SJSA1 (cell line): ENCODE measurements at places on chromosomes 1 and 21. TPM values are rescaled to one million over a fixed set of nuclear protein-coding genes. Genes with fewer than 3 reads are reported as not detected.

- peaks cover 5% of the 10 kb centered on the region; the same call in 1 of the 2 replicates for H3K27me3 ChIP-seq
- DNase-seq, result no peak
- no peaks in the 10 kb centered on the region for H3K36me3 ChIP-seq
- no peaks in the 10 kb centered on the region for H3K4me1 ChIP-seq
- H3K27ac ChIP-seq, result no peak overlapping the region
- no peak overlapping the region for H3K4me3 ChIP-seq
These were observed 2.3 kb downstream of the CD53 start for GRCh38 chr1:110875216-110875731.

DNA sequence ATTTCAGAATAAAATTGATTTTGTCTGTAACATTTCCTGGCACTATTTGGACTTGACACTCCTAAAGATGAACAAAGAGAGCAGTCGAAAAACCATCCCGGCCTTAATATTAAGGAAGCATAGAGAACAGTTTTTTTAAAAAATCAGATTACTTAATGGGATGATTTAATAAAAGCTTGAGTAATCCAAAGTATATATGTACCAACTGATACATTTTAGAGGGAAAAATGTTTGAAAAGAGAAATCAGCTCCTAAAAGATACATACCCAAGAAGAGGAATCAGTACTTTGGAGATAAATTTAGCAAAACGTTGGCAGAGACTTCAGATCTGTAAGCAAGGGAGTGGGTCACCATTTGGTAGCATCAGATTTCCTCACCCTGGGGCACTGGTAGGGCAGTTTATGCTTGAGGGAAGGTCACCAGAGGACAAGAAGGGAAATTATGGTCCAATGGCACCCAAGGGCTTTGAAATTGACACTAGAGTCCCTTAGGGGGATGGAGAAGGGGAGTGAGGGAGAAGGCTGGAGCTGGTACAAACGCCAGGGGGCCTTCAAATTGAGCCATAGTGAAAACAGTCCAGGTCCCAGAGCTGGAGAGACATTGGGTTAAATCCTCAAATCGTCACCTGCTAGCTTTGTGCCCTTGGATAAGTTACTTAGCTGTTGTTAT is 5.9 kb downstream of the SLAMF7 start:
- H3K27ac ChIP-seq, result no peak overlapping the region
- no peak overlapping the region for H3K4me3 ChIP-seq
- no peaks in the 10 kb centered on the region for H3K36me3 ChIP-seq
- DNase-seq, result no peak
- peaks cover 9% of the 10 kb centered on the region; the same call in 1 of the 2 replicates for H3K27me3 ChIP-seq
- H3K4me1 ChIP-seq, result no peaks in the 10 kb centered on the region

DNA sequence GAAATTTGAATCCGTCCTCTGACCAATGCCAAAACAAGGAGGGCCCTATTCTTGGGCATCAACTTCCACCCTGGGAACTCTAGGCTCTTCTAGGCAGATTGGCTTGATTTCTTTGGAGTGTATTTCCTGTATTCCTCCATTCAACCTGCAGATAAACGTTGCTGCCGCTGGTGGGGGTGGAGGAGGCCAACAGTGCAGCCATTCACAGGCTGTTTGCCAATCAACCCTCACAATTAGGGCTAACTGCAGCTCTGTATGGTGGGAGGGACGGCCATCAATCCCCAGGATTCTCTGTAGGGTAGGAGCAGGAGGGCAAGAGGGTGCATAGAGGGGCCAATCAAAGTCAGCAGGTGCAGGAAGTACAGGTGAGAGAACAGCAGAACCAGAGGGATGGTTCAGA is 273.1 kb upstream of the PROX1 start:
- H3K4me1 ChIP-seq, result no peaks in the 10 kb centered on the region
- H3K36me3 ChIP-seq, result no peaks in the 10 kb centered on the region
- no peak for DNase-seq
- H3K4me3 ChIP-seq, result no peak overlapping the region

DNA sequence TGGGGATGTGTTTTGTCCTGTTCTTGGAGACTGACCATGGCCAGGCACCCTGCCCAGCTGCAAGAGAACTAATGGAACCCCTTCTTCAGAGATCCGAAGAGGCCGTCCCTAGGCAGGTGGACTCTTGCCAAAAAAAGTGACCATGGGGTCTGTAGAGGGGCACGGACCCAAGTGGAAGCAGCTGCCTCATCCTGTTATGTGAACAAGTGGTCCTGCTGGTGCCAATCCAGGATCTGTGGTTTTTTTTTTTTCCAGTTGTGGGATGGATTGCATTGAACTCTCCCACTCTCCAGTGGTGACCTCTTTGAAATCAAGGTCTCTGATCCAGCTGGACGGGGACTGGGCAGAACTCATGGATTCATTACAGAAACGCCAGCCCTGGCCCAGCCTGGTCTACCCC is 71.2 kb downstream of the ARHGEF10L start:
- no peak overlapping the region for H3K4me3 ChIP-seq
- H3K27ac ChIP-seq, result no peak overlapping the region
- H3K4me1 ChIP-seq, result no peaks in the 10 kb centered on the region
- H3K27me3 ChIP-seq, result no peaks in the 10 kb centered on the region
- no peak for DNase-seq

- H3K27ac ChIP-seq, result no peak overlapping the region
- H3K4me3 ChIP-seq, result no peak overlapping the region
These were observed 33.0 kb downstream of the PDE4B start for GRCh38 chr1:65825741-65826140.

- no peaks in the 10 kb centered on the region for H3K36me3 ChIP-seq
- no peaks in the 10 kb centered on the region for H3K4me1 ChIP-seq
- H3K27ac ChIP-seq, result no peak overlapping the region
- DNase-seq, result no peak
- H3K4me3 ChIP-seq, result no peak overlapping the region
These were observed 839.1 kb upstream of the ADGRL2 start for GRCh38 chr1:80961464-80962190.

The HSD3B2 gene
- not detected in 2 replicates for total RNA-seq

The SEC16B gene
- total RNA-seq, result 0.13 and 0.82 TPM in 2 replicates

The HTR1D gene
- 0.24 TPM in 1 of 2 replicates, not detected in the other for total RNA-seq

The GBP3 gene
- 31.0 and 37.2 TPM in 2 replicates for total RNA-seq
